Panc1 (cell line): ENCODE measurements at places on chromosomes 2 and 18. TPM values are rescaled to one million over a fixed set of nuclear protein-coding genes. Genes with fewer than 3 reads are reported as not detected.

The FER1L5 gene
- total RNA-seq = not detected

The NETO1 gene
- not detected for total RNA-seq

The ZNF892 gene
- total RNA-seq = 8.1 TPM

The MZT2A gene
- 143 TPM for total RNA-seq

The GIGYF2 gene
- 68.3 TPM for total RNA-seq

The MBOAT2 gene
- total RNA-seq = 34.8 TPM

The YES1 gene
- total RNA-seq = 91.6 TPM

The FMNL2 gene
- 33.6 TPM for total RNA-seq

The RPRM gene
- total RNA-seq = not detected

The CNTNAP5 gene
- not detected for total RNA-seq

The ZNF519 gene
- total RNA-seq = 7.7 TPM

The DQX1 gene
- 0.41 TPM for total RNA-seq

The TBR1 gene
- total RNA-seq = not detected

The PEX13 gene
- total RNA-seq = 24.7 TPM

The FAHD2B gene
- total RNA-seq = 15.4 TPM

The NPPC gene
- total RNA-seq = 1.1 TPM

The UGT1A3 gene
- not detected for total RNA-seq

The NCKAP5 gene
- 0.10 TPM for total RNA-seq

The RAX gene
- total RNA-seq = not detected

The ACTG2 gene
- 0.23 TPM for total RNA-seq

The CNRIP1 gene
- not detected for total RNA-seq

The NRP2 gene
- 6.7 TPM for total RNA-seq

The MYO1B gene
- total RNA-seq = 51.5 TPM

The FEV gene
- total RNA-seq = not detected

The SSB gene
- 119 TPM for total RNA-seq
